ENCODE measurements at places on chromosomes 16 and 17.

DNA sequence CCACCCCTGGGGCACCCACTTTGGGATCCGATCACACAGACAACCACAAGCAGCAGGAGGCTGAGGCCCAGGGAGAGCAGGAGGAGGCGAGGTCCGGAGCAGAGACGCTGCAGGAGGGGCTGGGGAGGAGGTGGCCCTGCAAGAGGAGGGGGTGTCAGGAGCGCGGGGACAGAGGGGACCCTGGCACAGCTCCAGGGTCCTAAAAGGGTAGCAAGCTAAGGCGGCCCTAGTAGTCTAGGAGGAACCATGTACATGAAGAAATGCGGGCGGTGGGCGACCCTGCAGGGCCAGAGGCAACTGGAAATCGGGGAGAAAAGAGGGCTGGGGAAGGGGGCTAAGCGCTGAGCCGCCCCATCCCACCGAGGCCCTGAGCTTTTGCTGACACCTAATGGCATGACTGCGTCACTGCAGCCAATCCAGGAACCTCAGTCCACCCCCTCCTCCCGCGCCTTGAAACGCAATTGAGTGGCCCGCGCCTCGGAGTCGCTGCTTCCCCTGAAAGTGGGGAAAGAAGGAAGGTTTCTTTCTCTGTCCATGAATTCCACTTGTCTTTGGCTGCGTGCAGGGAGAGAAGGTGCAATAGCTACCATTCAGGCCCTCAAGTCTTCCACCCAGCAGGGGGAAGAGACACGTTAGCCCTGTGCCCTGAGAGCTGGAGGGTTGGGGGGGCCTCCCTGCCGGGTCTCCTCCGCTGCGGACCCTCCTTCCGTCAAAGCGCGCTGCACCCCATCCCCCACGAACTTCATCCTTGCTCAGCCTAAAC, 1.8 kb downstream of the ASGR1 start:
- DNase-seq: peak; percentile 72

DNA sequence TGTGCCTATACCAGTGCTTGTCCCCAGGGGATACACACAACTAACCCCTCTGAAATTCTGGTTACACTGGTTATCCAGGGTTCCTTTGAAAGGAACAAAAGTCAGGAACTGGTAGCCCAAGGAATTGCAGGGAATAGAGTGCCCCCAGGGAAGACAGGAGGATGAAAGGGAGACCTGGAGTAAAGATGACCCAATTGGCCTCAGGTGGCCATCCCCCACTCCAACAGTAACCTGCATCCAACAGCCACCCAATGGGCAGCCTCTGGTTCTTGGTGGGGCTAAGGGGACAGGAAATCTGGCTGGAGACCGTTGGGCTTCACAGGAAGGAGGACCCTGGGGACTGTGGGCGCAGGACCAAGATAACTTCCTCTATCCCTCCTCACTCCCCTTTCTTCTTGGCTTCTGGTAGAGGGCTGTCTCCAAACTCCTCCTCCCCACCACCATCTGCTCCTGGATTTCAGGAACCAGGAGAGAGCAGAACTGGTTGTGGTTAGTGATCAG, 826 bp upstream of the MPO start:
- DNase-seq: no peak

DNA sequence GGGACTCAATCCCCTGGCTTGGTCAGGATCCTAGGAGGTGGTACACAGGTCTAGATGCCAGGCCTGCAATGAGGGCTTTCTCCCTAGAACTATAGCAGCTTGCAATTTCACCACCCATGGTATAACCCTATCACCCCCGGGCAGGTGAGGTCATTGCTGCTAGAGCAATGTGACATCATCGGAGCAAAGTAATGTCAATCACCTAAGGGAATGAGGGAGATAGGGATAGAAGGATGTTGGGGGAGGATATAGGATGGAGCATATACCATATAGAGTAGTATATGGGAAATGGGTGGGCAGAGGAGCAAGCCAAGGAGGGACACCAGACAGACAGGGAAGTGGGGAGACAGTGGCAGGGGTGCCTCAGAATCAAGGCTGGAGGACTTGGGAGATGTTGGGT, 3.3 kb downstream of the KCNH4 start:
- DNase-seq: no peak

- DNase-seq: peak; percentile 74
These were observed 30.6 kb upstream of the ETV4 start for GRCh38 chr17:43576563-43577229.

GRCh38 chr16:90008708-90009145, 10.5 kb downstream of the DBNDD1 start:
- DNase-seq: peak; percentile 87

DNA sequence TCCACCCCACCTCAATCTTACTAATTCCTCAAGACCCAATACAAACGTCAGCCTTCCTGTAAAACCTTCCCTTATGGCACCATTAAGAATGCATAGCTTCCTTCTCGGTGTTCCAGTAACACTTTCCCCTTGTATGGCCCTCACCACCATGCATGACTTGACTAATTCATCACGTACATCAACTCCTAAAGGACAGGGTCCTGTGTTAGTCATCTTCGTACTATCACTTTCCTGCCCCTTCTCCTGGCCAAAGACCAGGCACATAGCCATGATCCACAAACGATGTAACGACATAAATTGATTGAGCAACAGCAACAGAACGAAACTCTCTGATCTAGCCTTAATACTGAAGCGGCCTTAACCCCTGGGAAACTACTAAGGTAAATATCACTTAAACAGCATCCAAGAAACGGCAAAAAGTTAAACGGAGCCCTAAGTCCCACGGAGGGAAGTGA, 612 bp downstream of the PSMD12 start:
- no peak for DNase-seq

GRCh38 chr16:2033057-2033908, 6.6 kb downstream of the NHERF2 start:
- DNase-seq: no peak

GRCh38 chr17:39730095-39730921, at the start of gene MIEN1:
TSS of gene MIEN1 (minus strand) at chr17:39730532. CDS start at chr17:39730495, 37 bp downstream.
- DNase-seq: peak; percentile 95

- DNase-seq: no peak
These were observed 17.4 kb upstream of the SUPT4H1 start for GRCh38 chr17:58369214-58370031.

GRCh38 chr16:13437413-13437795, 482.6 kb upstream of the ERCC4 start:
- DNase-seq: no peak

- no peak for DNase-seq
These were observed 541 bp downstream of the CCL3 start for GRCh38 chr17:36089339-36089865.

DNA sequence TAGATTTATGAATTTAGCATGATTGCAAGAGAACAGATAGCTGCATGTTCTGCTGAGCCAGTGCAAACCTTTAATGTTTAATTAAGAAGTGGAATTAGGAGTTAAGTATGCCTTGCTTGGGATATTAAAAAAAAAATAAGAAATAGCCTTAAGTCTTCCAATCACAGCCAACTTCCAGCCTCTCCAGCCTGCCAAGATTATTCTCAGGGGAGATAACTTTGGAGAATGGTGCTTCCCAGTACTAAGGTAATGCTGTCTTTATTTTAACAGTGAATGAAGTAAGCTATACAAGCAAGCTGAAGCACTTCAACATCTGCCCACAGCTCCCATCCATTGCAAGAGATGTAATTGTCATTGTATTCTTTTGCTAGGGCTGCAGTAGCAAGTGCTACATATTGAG, 389.5 kb upstream of the ASIC2 start:
- no peak for DNase-seq

DNA sequence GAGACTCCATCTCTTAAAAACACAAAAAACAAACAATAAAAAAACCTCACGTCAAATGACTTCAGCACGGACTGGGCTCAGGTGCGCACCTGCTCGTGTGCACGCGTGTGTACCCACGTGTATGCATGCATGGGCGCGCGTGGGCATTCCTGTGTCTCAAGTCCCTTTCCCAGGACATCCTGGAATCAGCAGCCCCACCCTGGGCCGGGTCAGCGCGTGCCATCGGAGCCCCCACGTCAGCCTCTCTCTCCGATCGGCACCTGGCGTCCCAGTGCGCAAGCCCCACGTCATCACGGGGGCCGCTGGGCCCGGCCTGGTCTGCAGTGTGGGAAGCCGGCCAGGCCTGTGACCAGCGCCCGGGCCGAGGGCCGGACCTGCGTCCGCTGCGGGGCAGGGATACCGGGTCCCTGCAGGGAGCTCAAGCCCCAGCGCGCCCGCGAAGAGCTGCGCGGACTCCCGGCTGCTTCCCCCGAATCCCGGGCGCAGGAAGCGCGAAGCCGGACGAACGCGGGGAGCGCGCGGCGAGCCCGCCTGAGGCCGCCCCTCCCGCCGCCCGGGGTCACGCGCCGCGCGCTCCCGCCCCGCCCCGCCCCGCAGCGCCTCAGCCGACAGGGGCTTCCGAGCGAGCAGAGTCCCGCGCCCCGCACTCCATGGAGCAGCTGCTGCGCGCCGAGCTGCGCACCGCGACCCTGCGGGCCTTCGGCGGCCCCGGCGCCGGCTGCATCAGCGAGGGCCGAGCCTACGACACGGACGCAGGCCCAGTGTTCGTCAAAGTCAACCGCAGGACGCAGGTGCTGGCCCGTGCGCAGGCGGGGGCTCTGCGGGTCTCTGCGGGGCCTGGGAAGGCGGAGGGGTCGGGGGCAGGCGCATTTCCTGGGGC, at the start of gene FN3K:
Gene FN3K, plus strand, starts transcription at position 629 of the 880 bp plus-strand sequence. Its CDS starts 22 bp downstream, at position 651.
- DNase-seq: peak; percentile 40
